GM12864 (cell line): ENCODE measurements at places on chromosomes 5 and 9.

GRCh38 chr9:93635186-93636107 lies 59.1 kb downstream of the PHF2 start:
- DNase-seq: no peak

- no peak for DNase-seq
Observed at GRCh38 chr9:108672475-108673190, 183.2 kb downstream of the ACTL7B start.

- no peak for DNase-seq
Observed at GRCh38 chr5:123512611-123513461, 859 bp downstream of the CSNK1G3 start.

- no peak for DNase-seq
Observed at GRCh38 chr5:56383761-56384160, 150.6 kb upstream of the ANKRD55 start.
